ENCODE measurements at places on chromosomes 12 and 14.
A peak's percentile ranks its signal among the peaks of the same experiment; 100 is the strongest.

GRCh38 chr12:22684140-22685118 lies 59.5 kb downstream of the ETNK1 start:
- no peak for DNase-seq

DNA sequence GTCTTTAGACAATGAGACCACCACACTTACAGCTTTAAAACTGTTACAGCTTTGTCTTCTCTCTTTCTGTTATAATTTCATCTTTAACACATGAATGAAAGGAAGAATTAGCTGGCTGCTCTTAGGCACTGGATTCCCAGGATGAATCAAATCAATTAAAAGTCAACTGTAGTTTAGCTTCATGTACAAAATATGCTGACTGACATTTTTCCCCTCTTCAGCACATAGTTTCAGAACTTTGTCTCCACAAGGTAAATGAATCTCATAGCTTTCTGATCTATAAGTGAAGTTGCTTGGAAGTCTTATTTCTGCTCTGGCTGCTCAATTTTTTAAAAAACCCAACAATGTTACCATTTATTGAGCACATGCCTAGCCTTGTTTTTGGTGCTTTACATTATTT lies 293.8 kb downstream of the GRIN2B start:
- DNase-seq: no peak

DNA sequence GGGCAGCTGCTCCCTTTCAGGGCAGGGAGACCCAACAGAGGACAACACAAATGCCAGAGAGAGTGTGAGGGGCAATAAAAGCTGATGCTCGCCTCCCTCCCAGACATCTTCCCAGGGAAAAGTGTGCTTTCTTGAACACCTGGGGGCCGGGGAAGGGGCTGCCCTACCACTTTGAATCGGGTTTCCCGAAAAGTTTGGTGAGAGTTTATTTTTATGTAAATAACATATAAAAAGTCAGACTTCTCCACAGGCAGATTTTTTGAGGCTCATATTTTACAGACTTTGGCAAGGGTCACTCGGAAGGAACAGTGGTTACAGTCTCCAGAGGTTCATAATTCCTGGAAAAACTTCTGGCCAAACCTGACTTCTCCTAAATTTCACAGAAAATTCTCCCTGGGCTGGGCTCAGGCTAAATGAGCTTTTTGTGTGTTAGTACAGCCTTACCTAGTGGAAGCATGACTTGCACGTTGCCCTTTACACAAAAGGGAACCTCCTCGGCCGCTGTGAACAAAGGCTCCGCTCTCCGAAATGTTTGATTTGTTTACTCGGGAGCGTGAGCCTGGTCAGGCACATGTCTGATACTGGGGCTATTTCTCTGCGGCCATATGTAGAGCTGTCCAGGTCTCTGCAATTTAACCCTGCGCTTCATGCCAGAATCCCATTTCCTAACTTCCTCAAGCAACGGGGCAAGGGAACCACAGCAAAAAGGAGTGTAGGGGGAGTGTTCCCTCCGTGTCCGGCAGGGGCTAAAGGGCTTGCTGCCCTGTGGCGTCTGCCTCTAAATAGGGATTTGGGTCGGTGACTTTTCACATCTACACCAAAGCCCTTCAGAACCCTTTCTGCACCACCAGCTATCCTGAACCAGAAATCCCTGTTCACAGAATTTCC lies 3.4 kb downstream of the RTL1 start:
- DNase-seq: peak; percentile 37

GRCh38 chr12:88299567-88300101 lies 157.5 kb downstream of the TMTC3 start:
- DNase-seq: peak; percentile 85

GRCh38 chr14:70776197-70776596 lies 33.1 kb downstream of the MAP3K9 start:
- no peak for DNase-seq

DNA sequence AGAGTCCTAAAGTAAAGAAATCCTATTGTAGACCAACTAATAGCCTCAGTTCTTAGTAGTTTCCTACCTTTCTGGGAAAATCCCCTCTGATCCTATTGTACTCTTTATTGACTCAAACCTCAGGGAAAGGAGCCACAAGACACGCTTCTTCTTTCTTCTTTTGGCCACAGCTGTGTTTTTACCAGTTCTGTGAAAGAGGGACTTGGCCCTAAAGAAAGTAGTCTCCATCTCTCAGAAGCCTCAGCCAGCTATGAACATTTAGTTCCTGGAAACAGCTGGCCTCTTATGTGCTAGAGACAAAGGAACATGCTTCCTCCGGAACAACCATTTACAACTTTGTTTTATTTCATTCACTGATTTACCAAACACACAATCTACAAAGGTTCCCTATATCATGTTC lies 66.1 kb upstream of the ARID2 start:
- no peak for DNase-seq

GRCh38 chr14:38203929-38204718 lies 3.6 kb upstream of the SSTR1 start:
- DNase-seq: no peak

- DNase-seq: no peak
These were observed 25.2 kb downstream of the HAL start for GRCh38 chr12:95970905-95971304.

DNA sequence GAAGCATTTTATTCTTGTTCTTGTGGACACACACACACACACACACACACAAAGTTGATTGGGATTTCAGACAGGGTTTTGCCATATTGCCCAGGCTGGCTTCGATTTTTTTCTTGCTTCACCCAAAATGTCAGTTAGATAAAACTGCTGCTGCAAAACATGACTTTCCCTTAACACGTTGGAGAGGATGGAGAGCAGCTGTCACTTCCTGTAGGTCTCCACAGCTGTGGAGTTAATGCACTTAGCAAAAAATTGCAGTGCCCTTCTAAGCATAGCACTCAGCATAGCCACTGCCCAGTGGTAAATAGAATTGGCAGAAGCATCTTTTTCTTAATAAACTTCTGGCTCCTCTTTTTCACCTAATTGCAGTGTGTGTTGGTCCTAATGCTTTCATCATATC lies 54.5 kb downstream of the PDZRN4 start:
- DNase-seq: no peak

DNA sequence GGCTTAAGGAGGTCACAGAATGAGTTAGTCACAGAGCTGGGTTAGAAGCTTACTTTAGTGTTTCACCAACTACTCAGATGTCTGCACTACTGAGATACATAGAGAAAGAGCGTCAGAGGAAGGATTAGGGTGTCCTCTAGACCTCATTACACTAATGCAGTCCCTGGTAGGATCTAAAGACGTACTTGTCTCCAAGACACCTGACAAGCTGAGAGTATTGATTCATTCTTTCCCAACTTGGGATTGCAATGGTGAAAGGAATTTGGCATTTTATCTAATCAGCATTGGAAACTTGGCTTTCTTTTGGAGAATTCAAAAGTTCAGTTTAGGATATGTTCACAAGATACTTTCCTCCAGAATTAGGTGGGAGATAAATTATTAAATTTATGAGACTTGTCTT lies 402.1 kb downstream of the ZFP36L1 start:
- no peak for DNase-seq

DNA sequence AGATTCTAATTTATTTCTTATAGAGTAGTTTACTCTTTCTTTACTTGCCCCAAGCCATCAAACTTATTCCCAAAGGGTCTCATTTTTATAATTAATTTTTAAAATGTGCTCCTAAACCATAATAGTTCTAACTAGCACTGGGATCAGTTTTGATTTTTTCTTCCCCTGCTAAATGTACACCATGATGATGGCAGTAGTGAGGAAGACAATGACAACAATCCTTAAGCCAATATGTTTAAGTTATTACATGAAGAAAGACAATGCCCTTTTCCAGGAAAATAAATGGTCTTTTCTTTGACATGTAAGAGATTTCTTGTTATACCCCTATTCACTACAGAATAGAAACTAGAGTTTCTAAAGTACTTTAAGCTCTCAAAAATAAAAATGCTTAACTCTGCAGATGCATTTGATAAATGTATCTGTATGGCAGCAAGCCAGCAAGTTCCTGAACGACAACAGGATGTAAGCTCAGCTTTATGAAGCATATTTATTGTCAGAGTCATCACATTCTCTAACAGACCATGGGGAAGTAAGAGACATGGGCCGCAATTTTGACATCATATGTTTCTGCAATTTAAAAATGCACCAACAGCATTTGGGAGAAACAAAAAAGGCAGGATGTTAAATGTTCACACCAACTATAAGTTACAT lies 36.0 kb upstream of the SNX6 start:
- no peak for DNase-seq
